ENCODE measurements at places on chromosomes 11 and 22.

DNA sequence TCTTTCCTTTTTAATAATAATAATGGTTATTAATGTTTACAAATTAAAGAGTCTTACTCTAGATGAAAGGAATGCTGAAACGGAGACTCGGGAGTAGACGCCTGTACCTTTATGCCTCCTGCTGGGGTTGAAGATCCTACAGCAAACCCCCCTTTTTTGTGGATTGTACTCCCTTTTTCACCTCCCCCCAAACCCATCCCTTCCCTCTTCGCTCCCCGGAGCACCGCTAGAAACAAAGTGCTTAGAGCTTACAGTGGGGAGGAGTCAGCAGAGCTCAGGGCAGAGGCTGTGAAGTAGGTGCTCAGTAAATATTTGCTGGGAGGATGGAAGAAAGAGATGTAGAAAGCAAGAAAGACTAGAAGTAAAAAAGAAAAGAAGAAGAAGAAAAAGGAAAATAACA, 169.7 kb downstream of the NXPE2 start:
- no peak for DNase-seq

- DNase-seq: no peak
Measured at GRCh38 chr11:112477581-112478317, 217.1 kb upstream of the PLET1 start.

- peak; percentile 45 for DNase-seq
Measured at GRCh38 chr22:29992341-29993275, 87.7 kb upstream of the HORMAD2 start.

DNA sequence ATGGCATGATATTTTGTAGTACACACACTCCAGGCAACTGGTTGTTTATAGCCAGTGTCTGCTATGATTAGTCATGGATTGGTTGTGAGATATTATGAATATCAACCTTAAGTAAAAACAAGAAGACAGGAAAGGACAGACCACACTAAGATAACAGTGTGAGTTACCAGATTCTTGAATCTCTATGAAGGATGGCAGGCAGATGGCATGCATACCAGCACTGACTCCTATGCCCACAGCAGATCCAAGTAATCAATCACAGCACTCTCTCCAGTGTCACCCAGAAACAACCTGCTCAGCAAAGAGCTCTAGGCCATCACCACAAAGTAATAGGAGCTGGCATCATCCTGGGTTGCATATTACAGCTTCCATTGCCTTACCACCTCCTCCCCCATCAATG, 116.6 kb downstream of the GALNT18 start:
- no peak for DNase-seq

DNA sequence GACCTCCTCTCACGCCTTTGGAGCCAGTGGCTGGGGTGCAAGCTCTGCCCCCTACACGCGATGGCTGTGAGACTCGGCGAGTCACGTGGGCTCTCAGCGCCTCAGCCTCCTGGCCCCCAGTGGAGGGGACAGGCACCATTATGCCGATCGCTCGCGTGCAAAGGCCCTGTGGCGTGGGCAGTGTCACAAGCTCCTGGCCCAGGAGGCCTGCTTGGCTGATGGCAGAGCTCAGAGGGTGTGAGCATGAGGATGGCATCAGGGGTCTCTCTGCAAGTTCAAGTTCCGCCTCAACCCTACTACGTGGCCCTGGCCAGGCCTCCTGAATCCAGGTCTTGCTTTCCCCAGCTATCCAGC, 90.8 kb upstream of the KCNQ1OT1 start:
- DNase-seq: no peak

DNA sequence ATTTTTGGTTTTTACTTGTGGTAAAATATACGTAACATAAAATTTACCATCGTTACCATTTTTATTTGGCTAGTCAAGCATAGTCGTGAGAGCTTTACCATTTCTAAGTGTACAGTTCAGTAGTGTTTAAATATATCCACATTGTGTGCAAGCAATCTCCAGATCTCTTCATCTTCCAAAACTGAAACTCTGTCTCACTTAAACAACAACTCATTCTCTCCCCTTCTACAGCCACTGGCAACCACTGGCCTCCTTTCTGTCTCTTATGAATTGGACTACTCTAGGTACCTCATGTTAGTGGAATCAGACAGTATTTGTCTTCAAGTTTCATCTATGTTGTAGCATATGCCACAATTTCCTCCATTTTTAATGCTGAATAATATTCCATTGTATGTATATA, 37.4 kb downstream of the SMC1B start:
- no peak for DNase-seq

- DNase-seq: no peak
Measured at GRCh38 chr22:22351366-22351765, 106.8 kb downstream of the VPREB1 start.

DNA sequence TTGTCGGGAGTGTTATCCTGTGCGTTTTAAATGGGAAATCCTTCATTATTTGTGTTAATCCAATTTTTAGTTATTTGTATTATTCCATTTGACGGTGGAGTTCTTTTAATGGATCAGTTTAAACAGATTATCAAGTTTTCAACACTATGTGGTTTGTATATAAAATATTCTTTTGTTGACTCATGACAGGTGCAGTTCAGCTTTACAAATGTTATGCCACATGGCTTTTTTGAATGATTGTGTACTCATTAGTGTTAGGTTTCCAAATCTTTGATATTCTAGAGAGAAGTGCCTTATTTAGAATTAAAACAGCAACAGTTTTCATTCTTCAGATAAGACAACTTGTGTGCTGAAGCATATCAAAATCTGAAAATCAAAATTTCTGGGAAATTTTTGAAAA, 2.4 kb downstream of the JAM3 start:
- DNase-seq: no peak

- DNase-seq: no peak
Measured at GRCh38 chr22:19916941-19917340, 24.6 kb upstream of the COMT start.
